ENCODE measurements at places on chromosomes 6 and 20.

GRCh38 chr6:16318538-16318937 lies 80.2 kb downstream of the GMPR start:
- peak; percentile 15 for DNase-seq

GRCh38 chr6:150053450-150053849 lies 15.5 kb downstream of the ULBP3 start:
- no peak for DNase-seq

- no peak for DNase-seq
Observed at GRCh38 chr6:90271831-90272230, 24.8 kb downstream of the BACH2 start.

DNA sequence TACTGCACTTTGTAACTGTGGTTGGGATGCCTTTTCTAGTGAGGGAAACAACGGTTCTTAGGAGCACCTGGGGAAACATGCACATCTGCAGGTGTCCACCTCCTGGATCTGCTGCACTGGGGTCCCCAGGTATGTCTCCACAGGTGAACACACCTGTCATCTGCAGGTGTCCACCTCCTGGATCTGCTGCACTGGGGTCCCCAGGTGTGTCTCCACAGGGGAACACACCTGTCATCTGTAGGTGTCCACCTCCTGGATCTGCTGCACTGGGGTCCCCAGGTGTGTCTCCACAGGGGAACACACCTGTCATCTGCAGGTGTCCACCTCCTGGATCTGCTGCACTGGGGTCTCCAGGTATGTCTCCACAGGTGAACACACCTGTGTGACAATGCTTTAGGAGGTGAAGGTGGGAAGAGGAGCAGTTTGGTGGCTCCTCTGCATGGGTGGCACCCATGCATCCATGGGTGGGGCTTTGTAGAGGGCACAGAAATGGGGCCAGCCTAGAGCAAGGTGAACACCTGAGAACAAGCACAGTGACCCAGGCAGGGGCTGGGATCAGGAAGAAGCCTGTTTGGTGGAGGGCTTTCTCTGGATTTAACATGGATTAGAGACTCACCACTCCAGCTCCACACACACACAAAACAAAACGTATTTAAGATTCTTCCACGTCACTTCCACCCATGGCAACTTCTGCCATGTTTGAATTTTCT lies 206.0 kb upstream of the CDH4 start:
- DNase-seq: no peak

DNA sequence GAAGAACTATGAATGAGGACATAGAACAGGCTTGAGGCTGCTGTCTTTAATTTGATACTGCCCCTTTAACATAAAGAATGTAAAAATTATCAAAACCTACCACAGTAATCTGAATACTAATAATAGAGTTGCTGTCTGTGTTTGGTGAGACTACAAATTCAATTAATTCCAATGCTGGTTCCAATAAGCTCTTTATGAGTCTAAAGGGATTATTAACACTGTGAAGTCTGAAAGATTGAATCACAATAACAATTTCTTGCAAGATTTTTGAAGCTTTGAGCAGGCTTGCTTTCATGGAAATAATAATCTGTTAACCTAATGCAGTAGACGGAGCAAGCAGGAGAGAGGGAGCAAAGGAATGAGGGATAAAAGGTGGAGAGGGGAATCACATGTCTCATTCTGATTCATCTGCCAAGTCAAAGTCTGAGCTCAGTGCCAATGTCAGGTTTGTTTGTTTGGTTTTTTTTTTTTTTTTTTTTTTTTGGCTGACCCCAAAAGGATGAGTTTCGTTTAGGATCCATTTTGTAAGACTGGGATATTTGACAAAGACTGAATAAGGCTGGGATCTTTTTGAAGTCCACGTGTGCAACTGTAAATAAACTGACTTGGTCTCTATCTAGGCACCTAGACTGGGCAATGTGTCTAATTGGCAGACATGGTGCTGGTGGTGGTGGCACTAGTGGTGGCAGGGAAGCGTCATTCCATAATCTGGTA lies 211.6 kb downstream of the RNF144B start:
- no peak for DNase-seq

GRCh38 chr6:155371230-155371629 lies 56.9 kb upstream of the TFB1M start:
- DNase-seq: no peak

- DNase-seq: no peak
Observed at GRCh38 chr6:143061597-143062385, 1.1 kb downstream of the AIG1 start.

DNA sequence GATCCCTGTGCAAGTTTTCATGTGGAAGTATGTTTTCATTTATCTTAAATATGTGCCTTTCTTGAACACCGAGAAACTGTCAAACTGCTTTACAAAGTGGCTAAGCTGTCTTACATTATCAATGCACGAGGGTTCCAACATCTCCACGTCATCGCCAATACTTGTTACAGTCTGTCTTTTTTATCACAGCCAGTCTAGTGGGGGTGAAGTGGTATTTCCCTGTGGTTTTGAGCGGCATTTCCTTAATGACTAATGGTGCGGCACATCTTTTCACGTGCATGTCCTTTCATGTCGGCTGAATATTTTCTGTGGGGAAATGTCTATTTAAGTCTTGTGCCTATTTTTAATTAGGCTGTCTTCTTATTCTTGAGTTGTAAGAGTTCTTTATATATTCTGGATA lies 280.4 kb downstream of the FOXC1 start:
- no peak for DNase-seq
